ENCODE measurements at places on chromosomes 11 and 22. TPM values are rescaled to one million over a fixed set of nuclear protein-coding genes. Genes with fewer than 3 reads are reported as not detected.

KCNQ1OT1 gene
- total RNA-seq = 1.5 TPM

GRCh38 chr22:31646186-31647019 is 15.6 kb downstream of the PISD start:
- peak overlapping the region; percentile 97 for H3K27ac ChIP-seq
- H3K4me3 ChIP-seq = no peak overlapping the region
- peaks cover 31% of the 10 kb centered on the region for H3K4me1 ChIP-seq
- no peaks in the 10 kb centered on the region for H3K36me3 ChIP-seq
- H3K27me3 ChIP-seq = no peaks in the 10 kb centered on the region

DNA sequence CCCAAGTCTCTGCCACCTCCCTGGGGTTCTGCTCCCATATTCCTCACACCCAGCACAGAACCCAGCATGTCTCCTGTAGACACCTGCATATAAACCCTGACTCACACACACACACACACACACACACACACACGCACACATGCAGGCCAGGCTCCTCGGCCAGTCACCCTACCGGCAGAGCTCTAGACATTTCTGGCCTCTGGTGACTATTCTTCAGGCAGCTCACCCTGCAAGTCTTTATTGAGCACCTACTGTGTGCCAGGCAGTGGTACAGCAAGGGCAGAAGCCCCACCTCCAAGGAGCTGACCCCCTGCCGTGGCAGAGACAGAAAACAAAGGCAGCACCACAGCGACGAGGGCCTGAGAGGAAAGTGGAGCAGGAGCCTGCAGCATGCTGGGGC is 50.3 kb downstream of the CDKN1C start:
- no peak for DNase-seq
- H3K36me3 ChIP-seq = no peaks in the 10 kb centered on the region
- no peaks in the 10 kb centered on the region for H3K27me3 ChIP-seq

DNA sequence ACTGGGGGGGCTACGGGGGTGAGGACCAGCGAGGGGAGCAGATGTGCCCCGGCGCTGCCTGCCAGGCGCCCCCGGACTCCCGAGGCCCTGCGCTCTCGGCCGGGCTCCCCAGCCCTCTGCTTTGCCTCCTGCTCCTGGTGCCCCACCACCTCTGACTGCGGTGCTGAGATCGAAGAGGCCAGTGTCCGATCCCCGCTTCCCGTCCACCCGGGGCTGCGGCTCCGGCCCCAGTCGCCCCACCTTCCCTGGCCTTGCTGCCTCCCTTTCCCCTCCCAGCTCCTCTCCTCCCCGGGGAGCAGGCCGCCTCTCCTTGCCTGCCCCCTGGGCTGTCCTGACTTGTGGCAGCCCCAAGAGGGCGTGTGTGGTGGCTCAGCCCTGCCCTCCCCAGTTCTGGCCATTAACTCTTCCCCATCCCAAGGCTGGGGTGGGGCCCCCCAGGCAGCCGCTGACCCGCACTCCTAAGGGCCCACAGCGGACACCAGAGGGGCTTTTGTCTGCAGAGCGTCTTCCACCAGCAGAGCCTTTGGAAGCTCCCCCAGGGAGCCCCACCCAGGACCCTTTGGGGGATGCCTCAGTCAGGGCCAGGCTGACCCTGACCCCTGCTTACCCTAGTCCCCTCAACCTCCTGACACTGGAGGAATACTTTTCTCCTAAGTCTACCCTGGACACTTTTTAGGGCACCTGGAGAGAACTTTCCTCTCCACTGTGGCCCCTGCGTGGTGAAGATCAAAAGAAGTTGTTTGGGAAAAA is 16.6 kb downstream of the RTN4RL2 start:
- no peak for DNase-seq
- peaks cover 27% of the 10 kb centered on the region for H3K27me3 ChIP-seq
- H3K4me1 ChIP-seq = peaks cover 7% of the 10 kb centered on the region
- H3K27ac ChIP-seq = no peak overlapping the region
- no peaks in the 10 kb centered on the region for H3K36me3 ChIP-seq

MAFF gene
- total RNA-seq = 61.2 TPM

DNA sequence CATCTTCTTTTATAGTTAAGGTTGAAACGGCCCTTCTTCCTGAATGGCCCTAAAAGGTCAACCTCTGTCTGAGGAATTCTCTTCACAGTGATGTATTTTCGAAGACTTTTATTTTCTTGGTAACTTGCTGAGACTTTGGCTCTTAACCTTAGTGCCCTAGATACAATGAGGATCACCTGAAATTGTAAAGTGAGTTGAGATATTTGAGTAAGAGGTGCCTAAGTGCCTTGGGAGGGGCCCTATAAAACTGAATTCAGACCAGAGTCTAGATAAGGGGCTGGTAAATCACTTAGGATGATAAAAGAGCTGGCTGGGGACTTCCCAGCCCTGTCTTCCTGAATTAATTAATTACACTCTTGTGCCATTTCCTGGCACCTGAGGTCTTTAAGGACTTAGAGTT is 505.6 kb upstream of the KIRREL3 start:
- H3K4me1 ChIP-seq = no peaks in the 10 kb centered on the region
- H3K36me3 ChIP-seq = no peaks in the 10 kb centered on the region
- no peak for DNase-seq
- no peaks in the 10 kb centered on the region for H3K27me3 ChIP-seq
- no peak overlapping the region for H3K27ac ChIP-seq
- no peak overlapping the region for H3K4me3 ChIP-seq

DNA sequence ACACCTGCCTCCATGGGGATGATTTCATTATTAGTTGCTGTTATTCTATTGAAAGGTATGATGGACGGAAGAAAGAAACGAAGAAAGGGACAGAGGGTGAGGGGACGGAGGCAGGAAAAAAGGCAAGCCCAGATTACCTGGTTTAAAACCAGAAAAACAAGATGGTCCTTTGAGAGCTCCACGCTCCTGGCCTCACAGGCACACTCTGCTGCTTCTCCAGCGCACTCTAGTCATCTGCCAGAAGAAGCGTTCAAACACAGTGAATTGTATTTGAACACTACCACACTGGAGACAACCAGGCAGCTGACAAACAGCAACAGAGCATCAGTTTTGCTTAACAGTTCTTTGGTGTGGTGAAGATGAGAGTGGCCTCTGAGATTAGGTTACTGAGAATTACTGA is 216.9 kb downstream of the CADM1 start:
- no peaks in the 10 kb centered on the region for H3K36me3 ChIP-seq
- no peaks in the 10 kb centered on the region for H3K27me3 ChIP-seq
- H3K27ac ChIP-seq = no peak overlapping the region
- peaks cover 31% of the 10 kb centered on the region for H3K4me1 ChIP-seq
- DNase-seq = no peak
